Endothelial cell (in vitro differentiated cells): ENCODE measurements at places on chromosomes 6 and 20. TPM values are rescaled to one million over a fixed set of nuclear protein-coding genes. Genes with fewer than 3 reads are reported as not detected.

Gene PLEKHG1
- 135 TPM for total RNA-seq

Gene SLC26A8
- total RNA-seq, result 0.97 TPM

Gene B3GAT2
- 0.08 TPM for total RNA-seq

Gene IP6K3
- not detected for total RNA-seq

Gene CST5
- total RNA-seq, result not detected

Gene HFE
- total RNA-seq, result 1.2 TPM

Gene CNKSR3
- total RNA-seq, result 9.7 TPM

Gene GATA5
- not detected for total RNA-seq

Gene BFSP1
- total RNA-seq, result 3.5 TPM

Gene SLC35F1
- 0.23 TPM for total RNA-seq
